ENCODE measurements at places on chromosomes 4 and X. TPM values are rescaled to one million over a fixed set of nuclear protein-coding genes. Genes with fewer than 3 reads are reported as not detected.

The SAGE1 gene
- 5.3 TPM for polyA plus RNA-seq

The TMEM271 gene
- 0.37 TPM for polyA plus RNA-seq

The CABS1 gene
- 80.1 TPM for polyA plus RNA-seq

The ZNF157 gene
- polyA plus RNA-seq = 0.51 TPM

The MED28 gene
- 51.7 TPM for polyA plus RNA-seq

The GCNA gene
- 18.4 TPM for polyA plus RNA-seq

The FREM3 gene
- polyA plus RNA-seq = 0.42 TPM

The CLIC2 gene
- 3.9 TPM for polyA plus RNA-seq

All from testis (tissue), 5 donors.